AG09309 (cell line): ENCODE measurements at places on chromosomes 4 and X.

DNA sequence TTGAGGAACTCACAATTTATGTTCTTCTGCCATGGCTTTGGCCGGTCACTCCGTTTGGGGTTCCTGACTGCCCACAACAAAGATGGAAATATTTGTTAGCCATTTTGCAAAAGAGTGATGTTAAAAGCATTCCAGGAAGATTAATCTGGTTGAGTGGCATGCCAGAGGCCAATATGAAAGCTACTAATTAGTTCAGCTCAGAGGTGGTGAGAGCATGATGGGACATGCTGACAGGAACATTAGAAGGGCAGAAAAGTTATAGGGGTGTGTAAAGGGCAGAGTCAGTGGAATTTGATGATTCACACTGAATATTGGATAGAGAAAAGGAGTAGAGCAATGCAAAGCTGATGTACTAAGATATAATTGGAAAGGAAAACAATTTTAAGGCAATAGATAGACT lies 94.4 kb downstream of the TLL1 start:
- DNase-seq, result no peak

GRCh38 chrX:11137543-11138139 lies 26.5 kb downstream of the HCCS start:
- DNase-seq, result peak; percentile 45

DNA sequence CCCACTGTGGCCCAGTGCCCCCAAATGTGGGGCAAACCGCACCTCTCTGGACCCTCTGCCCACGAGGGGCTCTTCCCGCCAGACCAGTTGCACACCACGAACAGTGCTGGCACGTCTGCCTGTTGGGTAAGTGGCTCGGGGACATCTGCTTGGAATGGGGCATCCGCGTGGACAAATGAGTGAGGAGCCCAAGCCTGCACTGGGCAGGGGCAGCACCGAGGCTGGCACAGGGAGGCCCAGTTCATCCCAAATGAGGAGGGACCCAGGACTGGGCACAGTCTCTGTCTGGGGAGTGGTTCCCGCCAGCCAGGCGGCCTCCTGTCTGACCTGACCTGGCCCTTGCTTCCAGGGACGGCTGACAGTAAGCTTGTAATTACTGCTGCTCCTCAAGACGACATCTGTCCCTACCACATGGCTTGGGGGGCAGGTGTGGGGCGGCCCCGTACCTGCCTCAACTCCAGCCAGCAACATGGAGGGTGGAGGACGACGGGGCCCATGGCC lies 3.2 kb downstream of the SPON2 start:
- DNase-seq, result no peak

GRCh38 chrX:33339219-33339618 lies 127.9 kb upstream of the DMD start:
- no peak for DNase-seq

- no peak for DNase-seq
These were observed 25.9 kb upstream of the PRDM5 start for GRCh38 chr4:120948382-120948781.

DNA sequence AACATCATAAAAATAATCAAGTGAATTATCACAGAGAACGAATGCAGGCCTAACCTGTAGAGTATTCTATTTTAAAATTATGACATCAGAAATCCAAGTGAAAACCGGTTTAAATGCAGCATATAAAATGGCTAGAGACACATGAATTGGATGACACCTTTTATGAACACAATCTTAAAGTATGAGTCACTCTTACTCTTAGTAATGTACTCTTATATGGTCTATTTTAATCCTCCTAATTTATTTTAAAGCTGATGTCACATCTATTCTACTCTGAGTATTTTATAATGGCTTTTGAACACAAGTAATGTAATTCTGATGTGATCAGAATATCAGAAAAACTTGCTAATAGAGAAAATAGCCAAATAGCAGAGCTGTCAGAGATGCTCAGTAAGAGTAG lies 161.4 kb upstream of the RADX start:
- DNase-seq, result no peak

GRCh38 chrX:129316461-129316860 lies 206.8 kb downstream of the SMARCA1 start:
- DNase-seq, result no peak

DNA sequence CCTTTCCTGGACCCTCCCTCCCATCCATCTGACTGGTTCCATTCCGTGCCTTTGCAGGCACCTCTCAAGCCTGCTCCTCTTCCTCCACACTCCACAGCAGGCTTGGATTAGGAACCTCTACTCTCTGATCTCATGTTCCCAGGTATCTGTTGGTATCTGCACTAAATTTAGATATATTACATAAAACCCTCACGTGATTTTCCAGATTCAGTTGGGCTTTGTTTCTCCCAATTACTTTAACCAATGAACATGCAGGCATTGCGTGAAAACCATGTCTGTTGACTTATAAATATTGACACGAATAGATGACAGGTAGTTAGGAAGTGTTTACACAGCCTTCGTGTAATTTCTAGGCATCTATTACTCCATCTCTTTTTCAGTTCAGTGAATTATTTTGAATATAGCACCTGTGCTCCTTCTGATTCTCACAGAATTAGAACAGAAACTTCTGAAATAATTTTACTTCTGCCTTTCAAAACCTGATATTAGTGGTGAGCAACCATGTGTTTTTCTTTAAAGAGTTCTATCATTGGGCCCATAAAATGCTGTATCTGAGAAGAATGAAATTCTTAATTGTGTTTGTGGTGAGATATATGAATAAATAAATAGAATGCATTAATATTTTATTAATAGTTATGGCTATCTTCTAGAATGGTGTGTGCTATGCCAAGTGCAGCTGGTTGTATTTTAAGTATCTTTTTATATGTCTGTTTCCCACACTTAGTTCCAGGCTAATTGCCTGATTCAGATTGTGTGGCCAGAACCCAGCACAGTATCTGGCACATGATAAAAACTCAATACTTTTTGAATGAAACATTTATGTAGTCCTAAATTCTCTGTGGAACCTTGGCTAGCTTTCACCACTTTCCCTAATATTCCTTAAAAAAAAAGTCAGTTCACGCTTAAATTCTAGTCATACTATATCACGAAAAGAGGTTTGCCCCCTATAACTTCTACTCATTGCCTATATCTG lies 304.8 kb downstream of the QDPR start:
- no peak for DNase-seq

DNA sequence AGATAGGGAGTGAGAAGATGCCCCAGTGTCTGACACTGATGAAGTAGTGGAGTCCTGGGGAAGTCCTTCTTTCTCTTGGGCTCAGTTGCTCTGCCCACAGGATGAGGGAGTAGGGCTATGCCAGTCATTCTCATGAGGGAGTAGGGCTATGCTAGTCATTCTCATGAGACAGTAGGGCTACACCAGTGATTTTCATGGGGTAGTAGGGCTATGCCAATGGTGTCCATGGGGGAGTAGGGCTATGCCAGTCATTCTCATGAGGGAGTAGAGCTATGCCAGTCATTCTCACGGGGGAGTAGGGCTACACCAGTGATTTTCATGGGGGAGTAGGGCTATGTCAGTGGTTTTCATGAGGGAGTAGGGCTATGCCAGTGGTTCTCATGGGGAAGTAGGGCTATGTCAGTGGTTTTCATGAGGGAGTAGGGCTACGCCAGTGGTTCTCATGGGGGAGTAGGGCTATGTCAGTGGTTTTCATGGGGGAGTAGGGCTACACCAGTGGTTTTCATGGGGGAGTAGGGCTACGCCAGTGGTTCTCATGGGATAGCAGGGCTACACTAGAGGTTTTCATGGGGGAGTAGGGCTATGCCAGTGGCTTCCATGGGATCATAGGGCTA lies 43.3 kb upstream of the SOD3 start:
- no peak for DNase-seq

- DNase-seq, result peak; percentile 27
These were observed 78.9 kb upstream of the PSAPL1 start for GRCh38 chr4:7513671-7514070.

DNA sequence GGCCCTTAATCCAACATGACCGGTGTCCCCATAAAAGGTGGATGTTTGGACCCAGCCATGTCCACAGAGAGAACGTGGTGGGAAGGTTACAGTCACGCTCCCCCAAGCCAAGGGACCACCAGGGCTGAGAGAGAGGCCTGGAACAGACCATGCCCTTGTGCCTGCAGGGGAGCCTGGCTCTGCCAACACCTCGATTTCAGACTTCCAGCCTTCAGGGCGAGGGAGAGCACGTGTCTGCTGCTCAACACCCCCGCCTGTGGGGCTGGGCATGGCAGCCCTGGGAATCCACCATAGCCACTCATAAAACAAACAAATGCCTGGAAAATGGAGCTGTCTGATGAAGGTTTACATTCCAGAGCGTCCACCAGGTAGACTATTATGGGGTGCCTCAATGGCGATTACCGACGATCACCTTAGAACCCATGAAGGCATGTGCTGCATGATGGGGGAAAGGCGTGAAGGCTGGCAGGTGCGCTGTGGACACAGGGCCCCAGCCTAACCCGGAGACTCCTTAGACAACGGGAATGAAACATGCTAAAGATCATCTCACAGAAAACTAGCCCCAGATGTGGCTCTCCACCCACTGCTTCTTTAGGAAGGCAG lies 42.3 kb upstream of the HMX1 start:
- DNase-seq, result no peak
